ENCODE measurements at places on chromosomes 6 and 20. TPM values are rescaled to one million over a fixed set of nuclear protein-coding genes. Genes with fewer than 3 reads are reported as not detected.

The ADGRG6 gene
- total RNA-seq, result 0.07 TPM

- DNase-seq, result no peak
Observed at GRCh38 chr6:150711061-150711460, 111.4 kb downstream of the PLEKHG1 start.

The RNF182 gene
- total RNA-seq, result not detected

- DNase-seq, result peak; percentile 6
Observed at GRCh38 chr20:58708246-58708931, 15.8 kb downstream of the NPEPL1 start.

The EDN1 gene
- total RNA-seq, result 0.09 TPM

DNA sequence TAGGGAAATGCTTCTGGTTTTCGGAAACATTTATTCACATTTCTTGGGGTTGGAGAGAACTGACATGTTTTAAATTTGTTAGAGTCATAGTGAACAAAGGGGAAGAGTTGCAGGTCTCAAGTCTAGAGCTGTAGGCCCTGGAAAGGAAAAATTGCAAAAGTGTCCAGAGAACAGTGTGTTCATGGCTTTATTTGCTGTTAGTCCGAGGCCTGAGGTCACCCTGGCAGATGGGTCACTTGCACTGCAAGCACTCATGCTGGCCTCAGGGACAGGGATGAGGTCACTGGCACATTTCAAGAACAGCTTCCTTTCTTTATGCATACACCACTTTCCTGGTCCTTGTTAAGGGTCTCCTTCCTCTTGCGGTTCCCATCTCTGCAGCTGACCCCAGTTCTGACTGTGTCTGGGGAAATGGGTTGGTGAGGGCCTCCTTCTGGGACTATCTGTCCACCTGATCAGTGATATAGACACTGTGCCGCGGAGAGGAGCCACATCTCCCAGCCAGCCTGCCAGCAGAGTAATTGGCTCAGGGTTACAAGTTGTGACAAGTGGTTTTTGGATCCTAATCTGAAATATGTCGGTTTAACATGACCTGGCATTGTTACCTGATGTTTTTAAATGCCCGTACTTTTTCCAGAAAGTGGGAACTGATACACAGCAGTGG, 194.0 kb downstream of the EYA4 start:
- no peak for DNase-seq

- no peak for DNase-seq
Observed at GRCh38 chr20:50817776-50818172, 22.9 kb downstream of the BCAS4 start.

DNA sequence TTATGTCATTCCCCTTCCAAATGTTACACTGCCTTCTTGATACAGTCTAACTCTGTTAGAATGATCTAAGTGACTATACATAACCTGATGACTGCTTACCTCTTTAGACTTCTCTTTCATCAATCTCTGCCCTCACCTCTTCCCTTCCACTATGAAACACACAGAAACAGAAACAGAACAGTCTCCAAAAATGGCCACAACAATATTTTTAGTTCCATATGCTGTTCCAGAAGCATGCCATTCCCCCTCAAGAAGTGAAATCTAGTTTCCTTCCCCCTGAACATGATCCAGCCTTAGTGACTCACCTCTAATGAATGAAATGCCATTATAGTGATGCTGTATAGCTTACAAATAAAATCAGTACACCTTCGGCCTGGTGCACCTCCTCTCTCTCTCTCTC, 229.3 kb upstream of the TENT5A start:
- DNase-seq, result no peak

The ADGRF1 gene
- not detected for total RNA-seq

DNA sequence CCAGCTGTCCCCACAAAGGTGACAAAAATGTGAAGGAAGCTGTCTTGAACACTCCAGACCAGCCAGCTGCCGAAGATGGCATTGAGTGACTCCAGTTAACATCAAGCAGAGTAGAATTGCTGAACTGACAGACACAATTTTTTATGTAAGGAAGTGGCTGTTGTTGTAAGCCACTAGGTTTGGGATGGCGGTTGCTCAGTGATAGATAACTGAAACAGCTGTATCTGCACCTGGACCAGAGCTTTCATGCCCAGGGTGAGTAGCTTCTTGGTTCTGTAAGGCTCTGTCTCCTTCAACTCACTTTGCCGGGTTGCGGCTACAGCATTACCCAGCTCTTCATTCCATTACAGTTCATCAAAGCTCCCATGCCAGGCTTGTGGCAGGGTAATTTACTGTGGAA, 49.7 kb upstream of the DDR1 start:
- DNase-seq, result no peak

- DNase-seq, result peak; percentile 26
Observed at GRCh38 chr6:142885182-142885867, 59.7 kb downstream of the HIVEP2 start.

The CBLN4 gene
- not detected for total RNA-seq

DNA sequence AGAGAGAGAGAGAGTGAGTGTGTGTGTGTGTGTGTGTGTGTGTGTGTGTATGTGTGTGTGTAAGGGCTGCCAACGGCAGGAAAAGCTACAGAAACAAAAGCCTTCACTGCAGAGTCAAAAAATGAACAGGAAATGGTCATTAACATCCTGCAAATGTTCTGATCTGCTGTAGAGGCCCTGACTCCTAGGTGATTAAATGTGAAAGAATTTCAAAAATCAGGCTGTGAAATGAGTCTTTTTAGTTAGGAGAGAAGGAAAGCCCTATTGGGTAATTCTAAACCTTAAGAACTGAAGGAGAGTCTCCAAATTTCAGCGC, 166.5 kb upstream of the MYLIP start:
- DNase-seq, result peak; percentile 39

The RBBP9 gene
- 23.5 TPM for total RNA-seq

The DBNDD2 gene
- 12.8 TPM for total RNA-seq

DNA sequence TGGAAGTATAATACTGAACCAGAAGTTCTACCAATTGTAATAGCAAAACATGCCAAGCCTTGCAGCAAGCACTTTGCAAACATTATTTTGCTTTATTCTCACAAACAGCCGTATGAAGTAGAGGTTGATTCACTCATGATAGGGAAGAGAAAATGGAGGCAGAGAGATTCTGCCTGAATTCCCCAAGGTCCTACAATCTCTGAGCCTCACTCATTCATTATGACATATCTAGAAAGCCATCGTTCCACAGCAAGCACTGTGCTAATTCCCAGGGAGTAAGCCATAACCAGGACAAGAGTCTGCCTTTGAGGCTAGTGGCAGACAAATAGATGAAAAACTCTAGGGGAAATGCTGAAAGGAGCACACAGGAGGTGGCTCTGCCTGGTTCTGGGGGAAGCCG, 288.0 kb downstream of the TSHZ2 start:
- DNase-seq, result no peak

DNA sequence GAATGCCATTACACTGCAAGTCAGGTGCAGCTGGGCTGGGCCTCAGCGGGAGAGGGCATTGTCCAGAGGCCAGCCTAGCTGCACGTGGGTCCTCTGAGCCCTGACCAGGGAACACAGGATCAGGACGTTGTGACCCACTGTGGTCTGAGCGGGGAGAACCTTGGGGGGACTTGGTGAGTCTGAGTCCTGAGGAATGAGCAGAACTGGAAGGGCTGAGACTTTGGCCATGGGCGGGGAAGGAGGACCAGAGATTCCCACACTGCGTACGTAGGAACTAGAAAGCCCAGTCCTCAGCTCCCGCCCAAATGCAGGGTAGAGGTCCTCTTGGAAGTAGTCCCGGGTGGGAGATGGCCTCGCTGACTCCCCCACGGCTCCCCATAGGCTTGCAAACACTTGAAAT, 42.5 kb downstream of the GABRR2 start:
- DNase-seq, result no peak

- DNase-seq, result no peak
Observed at GRCh38 chr6:169157197-169158148, 96.2 kb downstream of the THBS2 start.

Data from activated T-helper 2 cell treated with anti-CD3 and anti-CD28 coated beads, Interferon-gamma antibody, Interleukin-2, Interleukin-4, amounts not matched to agents 10 μg/mL and 5 μg/mL and 100 μg/mL, durations not matched to agents 14 hours and 24 hours and 36 hours (primary cell).